Activated CD4-positive, alpha-beta T cell treated with anti-CD3 and anti-CD28 coated beads, Interleukin-2, amount 50 U/mL, for 1 hour (primary cell): ENCODE measurements at places on chromosomes 12 and 14.
A peak's percentile ranks its signal among the peaks of the same experiment; 100 is the strongest.

DNA sequence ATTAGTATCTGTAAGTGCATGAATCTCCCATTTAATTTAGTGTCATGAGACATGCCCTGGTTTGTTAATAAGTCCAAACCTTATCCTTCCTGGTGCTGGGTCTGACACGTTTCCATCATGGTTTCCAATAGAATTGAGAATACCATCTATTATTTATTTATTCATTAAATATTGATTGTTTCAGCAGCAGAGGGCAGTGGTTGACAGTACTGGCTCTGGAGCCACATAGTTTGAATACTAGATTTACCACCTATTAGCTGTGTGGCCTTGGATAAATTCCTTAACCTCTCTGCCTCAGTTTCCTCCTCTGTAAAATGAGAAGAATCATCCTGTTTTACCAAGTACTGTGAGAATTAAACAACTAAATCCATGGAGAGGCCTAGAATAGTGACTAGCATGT lies 941 bp upstream of the STAB2 start:
- no peak for DNase-seq

GRCh38 chr14:90440021-90440451 lies 43.2 kb downstream of the CALM1 start:
- DNase-seq, result no peak

GRCh38 chr12:29148596-29148910 lies 525 bp upstream of the FAR2 start:
- DNase-seq, result peak; percentile 12

DNA sequence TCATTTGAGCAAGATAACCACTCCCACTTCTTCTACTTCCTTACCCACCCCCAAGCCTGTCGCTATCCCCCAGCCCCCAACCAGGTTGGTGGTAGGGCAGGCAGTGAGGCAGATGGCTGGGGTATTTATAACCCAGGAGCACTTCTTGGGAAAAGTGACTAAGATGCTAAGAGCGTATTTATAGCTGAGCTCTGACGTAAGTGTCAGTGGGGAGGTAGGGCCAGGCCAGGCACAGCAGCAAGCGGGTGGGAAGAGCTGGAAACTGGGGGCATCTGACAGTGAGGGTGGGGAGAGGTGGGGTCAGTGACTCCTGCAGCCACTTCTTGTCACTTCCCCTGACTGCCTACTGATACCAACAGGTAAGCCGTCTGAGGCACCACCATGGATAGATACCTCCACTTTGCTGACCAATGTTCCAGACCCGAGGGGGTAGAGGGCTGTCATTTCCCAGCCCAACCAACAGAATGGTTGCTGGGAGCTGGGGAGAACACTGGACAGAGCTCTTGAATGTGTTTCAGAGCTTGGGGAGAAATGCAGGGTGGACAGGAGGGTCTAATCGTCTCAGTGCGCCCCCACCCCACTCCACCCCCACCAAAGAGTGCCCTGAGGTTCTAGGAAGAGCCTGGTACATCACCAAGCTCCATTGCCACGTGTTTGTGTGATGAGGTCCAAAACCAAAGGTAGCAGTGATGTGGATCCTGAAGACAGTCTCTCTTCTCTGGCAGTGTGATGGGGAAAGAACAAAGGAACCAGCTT lies 2.7 kb upstream of the INHBE start:
- DNase-seq, result no peak

GRCh38 chr12:12927211-12928079 lies 24.5 kb downstream of the GPRC5D start:
- DNase-seq, result peak; percentile 50

GRCh38 chr12:29695800-29696199 lies 87.9 kb downstream of the TMTC1 start:
- no peak for DNase-seq

DNA sequence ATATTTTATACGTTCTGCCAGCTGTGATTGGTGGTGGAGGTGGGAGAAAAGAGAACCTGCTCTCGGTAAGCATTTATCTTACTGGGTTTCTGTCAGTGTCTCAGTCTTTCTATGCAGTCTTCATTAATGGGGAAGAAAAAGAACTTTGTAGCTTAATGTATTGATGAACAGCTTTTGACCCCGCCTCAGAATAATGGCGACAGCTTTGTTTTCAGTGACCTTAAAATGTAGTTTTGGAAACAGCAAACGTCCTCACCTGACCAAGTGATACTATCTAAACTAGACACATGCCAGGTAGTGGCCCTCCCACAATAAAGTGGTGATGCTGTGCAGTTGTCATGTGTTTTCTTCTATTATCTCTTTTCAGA lies 1.4 kb downstream of the DACT1 start:
- DNase-seq, result no peak

DNA sequence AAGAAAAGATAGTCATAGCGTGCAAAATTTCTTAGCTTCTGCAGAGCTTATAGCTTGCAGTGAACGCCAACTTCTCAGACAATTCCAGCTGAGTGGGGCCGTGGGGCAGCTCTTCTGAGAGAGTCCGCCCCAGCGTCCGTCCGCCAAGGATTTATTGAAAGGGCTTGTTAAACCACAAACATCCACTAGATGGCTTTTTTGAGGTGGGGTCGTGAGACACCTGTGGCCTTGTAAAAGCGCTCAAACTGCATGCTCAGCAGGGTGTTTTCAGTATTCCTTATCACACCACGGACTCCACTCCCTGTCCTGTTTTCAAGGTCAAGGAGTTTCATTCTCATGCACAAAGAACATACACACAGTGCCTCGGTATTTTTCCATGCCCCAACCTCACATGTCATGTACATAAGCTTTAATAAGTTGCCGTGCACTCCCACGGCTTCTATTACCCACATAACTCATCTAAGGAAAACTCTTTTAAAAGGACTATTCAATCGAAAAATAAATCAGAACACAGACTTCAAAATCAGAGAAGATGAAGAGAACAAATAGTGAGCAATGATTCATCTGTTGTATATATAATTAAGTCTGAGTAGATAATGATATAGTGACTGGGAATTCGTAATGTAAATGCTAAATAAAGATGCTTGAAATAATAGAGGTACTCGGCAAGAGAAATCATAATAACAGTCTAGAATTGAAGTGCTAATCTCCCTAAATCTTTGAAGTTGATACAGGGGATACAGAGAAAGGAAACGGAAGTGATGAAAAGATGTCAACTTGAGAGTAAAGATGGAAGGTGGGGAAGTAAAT lies 46.7 kb downstream of the WBP11 start:
- DNase-seq, result no peak

DNA sequence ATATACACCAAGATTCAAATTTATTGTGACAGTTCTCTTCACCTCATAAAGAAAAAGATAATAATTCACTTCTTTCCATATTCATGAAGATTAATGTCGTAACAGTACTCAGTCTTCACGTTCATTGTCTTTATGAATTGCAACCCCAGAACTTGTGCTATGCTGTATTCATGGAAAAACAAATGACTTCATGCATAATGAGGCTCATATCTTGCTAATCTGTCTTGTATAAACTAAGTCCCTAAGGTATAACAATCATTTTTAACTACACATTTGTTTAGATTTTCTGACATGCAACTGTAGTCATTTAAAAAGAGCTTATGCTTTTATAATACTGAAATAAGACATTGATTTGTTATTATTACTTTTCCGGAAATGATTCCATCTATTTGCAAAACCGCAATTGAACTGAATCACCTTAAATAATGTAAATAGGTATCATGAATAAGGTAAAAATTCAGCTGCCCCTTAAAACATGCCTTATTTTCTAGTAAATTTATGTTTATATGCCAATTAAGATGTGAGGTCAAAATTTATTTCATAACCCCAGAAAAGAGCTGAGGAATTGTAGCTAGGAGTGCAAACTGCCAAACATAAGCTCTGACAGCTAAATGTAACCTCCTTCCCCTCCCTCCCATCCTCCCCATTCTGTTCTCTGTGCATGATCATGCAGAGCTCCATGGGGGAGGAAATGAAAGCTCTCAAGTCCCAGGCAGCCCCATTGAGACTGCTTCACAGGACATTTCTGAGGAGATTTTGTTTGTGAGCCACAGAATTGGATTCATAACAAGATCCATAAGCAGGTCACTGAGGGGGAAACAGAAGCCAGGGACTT lies 301.6 kb downstream of the ATP23 start:
- DNase-seq, result no peak

GRCh38 chr14:99067141-99067920 lies 204.7 kb downstream of the BCL11B start:
- DNase-seq, result no peak

DNA sequence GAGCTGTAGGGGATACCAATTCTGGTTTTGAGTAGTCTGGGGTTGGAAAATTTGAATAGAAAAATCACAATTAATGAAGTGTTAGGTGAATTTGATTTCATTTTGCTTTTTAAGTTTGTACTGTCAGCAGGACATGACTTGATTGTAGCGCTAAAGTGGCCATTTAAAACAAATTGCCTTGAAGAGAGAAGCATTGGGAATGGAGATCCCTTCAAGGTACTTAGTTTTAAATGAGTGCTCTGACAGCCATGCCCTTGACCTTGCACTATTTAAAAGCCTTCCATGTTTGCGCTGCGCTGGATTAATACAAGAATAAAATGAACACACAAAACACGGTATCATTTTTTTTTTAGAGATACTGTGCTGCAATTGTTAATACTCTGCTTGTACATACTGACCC lies 345.9 kb downstream of the NAV3 start:
- DNase-seq, result no peak

DNA sequence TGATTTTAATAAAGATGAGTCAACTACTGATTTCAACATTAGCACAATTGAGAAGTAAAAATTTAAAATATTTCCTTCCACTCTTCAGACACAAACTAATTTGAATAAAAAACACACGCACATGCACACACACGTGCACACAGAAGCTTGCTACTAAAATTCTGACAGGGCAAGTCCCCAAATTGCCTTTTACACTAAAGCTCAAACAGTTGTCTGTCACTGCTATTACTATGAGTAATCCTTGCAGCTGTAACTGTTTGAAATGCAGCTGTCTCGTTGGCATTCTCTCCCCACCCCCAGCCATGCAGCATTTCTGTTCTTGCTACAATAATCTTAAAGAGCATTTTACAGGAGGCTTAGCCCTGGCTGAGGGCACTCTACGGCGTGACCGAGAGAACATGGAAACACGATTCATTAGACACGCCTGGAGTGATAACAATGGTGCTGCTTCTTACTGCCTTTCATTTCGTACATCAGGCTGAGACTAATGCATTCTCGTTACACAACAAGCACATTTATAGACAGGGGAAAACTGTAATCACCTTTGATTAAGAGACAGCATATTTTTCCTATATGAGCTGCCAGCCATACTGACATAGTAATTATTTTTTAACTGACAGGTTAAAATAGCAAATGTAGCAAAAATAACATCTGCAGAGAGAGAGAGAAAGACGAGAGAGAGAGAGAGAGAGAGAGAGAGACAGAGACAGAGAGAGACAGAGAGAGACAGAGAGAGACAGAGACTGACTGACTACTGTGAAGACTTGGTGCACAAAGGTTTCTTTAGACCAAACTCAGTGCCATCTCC lies 153.8 kb downstream of the MED13L start:
- DNase-seq, result peak; percentile 4

GRCh38 chr14:38964630-38965029 lies 138.4 kb downstream of the SEC23A start:
- no peak for DNase-seq

DNA sequence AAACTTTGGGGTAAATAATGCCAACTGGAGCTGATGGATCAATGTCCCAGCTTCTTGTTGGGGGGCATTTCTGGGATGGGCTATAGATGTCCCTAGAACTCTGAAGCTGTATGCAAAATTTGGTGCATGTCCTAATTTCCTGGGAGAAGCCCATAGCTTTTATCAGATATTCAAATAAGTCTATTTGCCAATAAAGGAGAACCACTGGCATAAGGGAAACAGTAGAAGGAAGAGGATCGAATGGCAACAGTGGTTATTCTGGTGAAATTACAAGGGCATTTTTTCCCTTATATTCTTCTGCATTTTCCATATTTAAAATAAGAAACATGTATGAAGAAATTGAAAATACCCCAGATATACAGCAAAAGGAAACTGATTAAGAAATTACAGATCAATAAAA lies 34.2 kb downstream of the PSMA6 start:
- no peak for DNase-seq

DNA sequence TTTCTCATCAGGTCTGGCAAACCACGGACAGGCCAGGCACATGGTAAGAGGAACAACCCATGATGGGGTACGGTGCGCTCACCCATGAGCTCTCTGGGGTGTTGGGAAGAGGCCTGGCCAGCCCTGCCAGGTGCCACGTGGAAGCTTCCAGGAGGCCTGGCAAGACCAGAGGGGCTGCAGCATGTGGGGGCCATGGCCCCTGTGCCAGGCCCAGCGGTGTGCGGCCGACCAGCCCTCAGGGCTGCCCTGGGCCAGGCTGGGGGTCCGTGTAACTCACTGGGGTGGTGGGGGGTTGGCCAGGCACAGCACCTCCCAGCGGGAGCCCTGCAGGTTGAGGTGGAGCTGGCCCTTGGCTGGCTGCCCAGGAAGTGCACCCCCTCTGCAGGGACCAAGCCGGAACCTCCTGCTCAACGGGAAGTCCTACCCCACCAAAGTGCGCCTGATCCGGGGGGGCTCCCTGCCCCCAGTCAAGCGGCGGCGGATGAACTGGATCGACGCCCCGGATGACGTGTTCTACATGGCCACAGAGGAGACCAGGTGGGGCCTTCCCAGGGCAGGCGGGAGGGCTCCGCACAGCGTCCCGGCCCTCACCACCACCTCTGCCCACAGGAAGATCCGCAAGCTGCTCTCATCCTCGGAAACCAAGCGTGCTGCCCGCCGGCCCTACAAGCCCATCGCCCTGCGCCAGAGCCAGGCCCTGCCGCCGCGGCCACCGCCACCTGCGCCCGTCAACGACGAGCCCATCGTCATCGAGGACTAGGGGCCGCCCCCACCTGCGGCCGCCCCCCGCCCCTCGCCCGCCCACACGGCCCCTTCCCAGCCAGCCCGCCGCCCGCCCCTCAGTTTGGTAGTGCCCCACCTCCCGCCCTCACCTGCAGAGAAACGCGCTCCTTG lies 4.9 kb upstream of the CRIP2 start:
- no peak for DNase-seq

- DNase-seq, result no peak
Measured at GRCh38 chr14:74035556-74035955, 16.4 kb downstream of the BBOF1 start.

GRCh38 chr12:122031342-122032216 lies 9.9 kb downstream of the BCL7A start:
- peak; percentile 51 for DNase-seq

DNA sequence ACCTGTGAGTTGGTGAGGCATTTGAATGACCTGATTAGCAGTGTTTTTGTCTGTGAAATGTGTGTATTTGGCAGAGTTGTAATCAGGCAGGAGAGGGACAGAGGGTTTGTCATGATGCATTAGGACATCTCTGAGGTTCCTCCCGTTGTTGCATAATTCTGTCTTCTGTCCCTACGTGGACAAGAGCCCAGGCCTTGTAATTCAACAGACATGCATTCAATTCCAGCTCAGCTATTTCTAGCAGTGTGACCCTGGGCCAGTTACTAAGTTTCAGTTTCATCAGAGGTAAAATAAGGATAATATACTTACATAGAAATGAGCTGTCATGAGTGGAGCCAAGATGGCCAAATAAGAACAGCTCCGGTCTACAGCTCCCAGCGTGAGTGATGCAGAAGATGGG lies 208.6 kb downstream of the SLC38A4 start:
- no peak for DNase-seq
